CD4-positive, alpha-beta T cell treated with Interleukin-4 for 1 hour (primary cell): ENCODE measurements at places on chromosomes 13 and 19.

- peak; percentile 73 for DNase-seq
Observed at GRCh38 chr19:18167975-18168645, 5.5 kb upstream of the IFI30 start.

GRCh38 chr13:20118268-20119140 is 42.3 kb downstream of the GJA3 start:
- DNase-seq, result no peak

DNA sequence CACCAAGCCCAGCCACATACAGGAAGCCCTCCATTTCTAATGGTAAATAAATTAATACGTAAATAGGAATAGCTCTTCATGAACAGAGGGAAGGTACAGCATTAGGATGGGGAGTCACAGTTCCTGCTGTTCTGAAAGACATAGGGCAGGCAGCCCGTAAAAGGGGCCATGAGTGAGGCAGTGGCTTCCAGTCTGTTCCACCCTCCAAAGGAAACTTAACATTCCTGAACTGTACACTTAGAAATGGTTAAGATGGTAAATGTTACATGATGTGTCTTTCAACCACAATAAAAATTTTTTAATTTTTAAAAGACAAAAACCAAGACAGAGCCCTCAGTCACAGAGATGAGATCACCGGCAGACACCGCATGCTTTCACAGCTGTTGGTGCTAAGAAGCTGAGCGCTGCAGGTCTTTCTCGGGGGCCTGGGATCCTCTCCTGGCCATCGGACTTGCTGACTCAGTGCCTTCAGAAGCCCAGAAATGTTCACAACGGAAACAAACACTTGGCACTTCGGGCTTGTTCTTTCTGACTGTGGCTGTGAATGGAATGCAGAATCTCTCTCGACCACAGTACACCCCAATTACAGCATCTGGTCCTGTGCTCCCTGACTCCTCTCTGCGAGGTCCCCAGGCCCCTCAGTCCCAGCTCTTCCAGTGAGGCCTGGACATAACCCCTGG is 36.4 kb downstream of the EPS15L1 start:
- DNase-seq, result no peak

GRCh38 chr13:71577127-71577526 is 289.9 kb downstream of the DACH1 start:
- no peak for DNase-seq

DNA sequence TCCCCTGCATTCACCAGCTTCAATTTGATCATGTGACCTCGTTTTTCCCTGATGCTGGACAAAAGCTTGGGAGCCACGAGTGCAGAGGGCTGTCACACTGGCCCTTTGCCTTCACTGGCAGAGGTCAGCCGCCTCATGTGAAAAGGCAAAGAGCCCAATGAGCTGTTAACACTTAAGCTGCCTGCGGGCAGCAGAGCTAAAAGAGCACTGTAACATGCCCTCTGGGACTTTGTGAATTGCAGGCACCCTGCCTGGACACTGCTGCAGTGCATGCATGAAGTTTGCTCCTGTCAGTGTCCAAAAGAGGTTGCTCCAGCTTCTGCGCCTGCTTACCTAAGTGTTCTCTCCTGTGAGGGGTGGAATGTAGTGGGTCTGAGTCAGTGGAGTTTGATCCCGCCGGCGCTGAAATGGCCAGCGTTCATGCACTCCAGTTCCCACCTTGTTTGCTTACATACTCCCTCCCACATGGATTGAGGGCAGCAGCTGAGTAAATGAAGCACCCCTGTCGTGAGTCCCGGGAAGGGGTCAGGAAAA is 193.7 kb downstream of the RFC3 start:
- DNase-seq, result no peak

GRCh38 chr13:76795701-76796695 is 90.2 kb downstream of the KCTD12 start:
- DNase-seq, result no peak

GRCh38 chr13:30932481-30933353 is at the start of gene TEX26:
Gene TEX26 (plus strand): TSS chr13:30932656. CDS start chr13:30932716, 60 bp downstream.
- DNase-seq, result no peak

GRCh38 chr13:23949736-23950135 is 52.4 kb upstream of the C1QTNF9B start:
- DNase-seq, result no peak

DNA sequence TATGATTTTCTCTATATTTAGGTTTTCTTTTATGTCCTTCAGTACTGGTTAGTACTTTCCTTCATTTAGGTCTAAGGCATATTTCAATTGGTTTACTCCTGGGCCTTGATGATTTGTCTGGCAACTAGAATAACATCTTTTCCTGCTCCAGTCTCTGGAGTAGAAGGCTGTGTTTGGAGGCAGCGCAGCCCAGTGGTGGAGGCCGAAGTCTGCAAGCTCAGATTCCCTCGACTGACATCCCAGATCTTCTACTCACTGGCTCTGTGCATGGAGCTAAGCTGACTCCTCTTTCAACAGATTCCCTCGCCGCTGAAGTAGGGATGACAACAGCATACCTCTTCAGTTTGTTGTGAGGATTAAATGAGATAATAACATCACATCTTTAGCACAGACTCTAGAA is 141.0 kb downstream of the RAP2A start:
- DNase-seq, result no peak

DNA sequence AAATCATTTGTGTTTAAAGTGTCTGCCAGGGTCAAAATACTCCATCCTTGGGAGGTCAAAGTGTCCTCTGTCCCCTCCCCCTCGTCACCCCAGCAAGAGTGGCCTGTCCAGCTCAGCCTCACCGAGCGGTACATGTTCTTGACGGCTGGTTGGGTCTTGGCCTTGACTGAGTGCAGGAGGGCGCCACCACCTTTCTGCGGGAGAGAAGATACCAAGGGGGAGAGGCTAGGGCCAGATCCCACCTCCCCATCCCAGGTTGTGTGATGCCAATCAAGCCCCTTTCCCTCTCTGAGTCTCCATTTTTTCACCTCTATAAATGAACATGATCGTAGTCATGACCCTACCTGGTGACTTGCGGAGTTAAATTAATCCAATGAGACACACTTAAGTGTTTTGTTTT is 6.1 kb downstream of the CRB3 start:
- no peak for DNase-seq

DNA sequence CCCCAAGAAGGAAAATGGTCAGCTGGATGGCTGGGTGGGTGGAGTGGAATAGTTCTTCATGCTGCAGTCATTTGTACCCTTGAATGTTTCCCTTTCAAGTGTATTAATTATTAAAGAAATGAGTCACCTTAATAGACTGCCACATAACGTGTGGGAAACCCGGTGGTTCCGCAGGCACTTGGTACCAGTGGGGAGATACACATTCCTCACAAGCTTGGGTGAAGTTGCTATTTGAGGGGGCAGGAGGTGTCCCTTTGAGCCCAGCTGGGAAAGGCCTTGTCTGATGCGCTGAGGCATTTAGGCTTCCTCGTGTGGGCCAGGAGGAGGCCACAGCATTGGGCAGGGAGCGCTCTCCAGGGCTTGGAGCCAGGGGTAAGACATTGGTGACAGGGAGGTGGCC is 57.7 kb downstream of the ATP8A2 start:
- DNase-seq, result no peak

DNA sequence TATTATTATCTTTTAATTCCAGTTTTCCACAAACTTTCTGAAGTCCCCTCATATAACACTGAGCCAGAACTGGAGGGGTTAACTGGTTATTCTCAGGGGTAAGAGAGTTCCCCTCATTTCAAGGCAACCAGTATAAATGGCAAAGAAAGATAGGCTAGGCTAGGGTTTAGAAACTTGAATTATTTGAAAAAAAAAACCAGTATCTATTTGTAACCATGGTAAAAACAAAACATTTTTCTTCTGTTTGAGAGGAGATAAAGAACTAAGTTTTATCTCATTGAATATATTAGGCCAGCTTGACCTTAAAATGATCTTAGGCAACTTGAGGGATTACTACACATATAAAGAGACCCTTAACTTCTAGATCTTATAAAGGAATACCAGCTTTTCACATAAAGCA is 19.6 kb downstream of the SUPT20H start:
- DNase-seq, result no peak

DNA sequence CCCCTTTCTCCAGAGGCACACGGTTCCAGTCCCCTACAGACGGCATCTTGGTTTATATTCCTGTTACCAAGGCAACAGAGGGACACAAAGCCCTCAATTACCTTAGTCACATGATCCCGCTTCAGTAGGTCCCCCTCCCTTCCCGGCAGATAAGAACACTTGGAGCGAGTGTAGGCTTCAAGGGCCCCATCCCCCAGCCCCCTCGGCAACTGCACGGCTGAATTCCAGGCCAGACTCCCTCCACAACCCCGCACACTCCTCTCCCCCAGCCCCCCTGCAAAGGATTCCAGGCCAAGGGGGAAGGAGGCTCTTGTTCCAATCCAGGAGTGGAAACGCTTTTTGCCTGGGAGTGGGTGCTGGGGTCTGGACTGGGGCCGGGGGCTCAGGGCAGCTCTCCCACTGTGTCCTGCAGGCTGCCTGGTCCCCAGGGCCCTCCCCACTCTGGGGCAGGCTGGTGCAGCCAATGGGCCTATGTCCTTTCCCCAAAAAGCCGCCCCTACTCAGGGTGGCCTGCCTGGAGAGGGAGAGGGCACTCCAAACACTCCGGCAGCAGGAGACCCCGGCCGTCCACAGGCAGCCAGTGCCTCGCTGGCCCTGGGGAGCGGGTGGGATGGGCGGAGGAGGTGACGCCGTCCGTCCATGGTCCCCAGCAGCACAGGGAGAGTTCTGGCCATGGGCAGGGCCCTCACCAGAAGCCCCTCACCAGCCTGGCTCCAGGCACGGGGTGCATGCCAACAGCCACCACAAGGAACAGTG is 62.6 kb downstream of the MLLT1 start:
- no peak for DNase-seq

DNA sequence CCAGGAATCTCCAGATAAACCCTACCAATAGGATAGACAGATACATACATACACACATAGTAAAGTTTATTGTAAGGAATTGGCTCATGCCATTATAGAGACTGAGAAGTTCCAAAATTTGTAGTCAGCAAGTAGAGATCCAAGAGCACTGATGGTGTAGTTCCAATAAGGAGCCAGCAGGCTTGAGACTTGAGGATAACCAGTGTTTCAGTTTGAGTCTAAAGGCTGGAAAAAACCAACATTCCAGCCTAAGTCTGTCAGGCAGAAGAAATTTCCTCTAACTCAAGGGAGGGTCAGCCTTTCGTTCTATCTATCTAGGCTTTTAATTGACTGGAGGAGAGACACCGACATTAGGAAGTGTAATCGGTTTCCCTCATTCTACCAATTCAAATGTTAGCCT is 110.2 kb upstream of the TSHZ3 start:
- no peak for DNase-seq

GRCh38 chr19:1451916-1452801 is 2.2 kb downstream of the APC2 start:
- no peak for DNase-seq

DNA sequence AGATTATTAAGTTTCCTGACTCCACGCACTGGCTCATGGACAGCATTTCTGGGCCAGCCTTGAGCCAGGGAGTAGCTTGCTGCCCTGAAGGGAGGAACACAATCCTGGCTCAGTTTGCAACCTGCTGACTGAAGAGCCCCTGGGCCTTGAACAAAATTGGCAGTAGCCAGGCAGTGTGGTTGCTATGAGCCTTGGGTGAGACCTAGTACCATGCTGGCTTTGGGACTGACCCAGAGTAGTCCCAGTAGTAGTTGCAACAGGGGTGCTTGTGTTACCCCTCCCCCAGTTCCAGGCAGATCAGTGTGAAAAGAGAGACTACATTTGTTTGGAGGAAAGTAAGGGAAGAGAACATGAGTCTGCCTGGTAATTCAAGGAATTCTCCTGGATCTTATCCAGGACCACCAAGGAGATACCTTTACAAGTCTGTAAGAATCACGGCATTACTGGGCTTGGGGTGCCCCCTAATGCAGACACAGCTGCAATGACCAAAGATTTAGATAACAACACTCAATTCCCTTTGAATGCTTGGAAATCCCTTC is 22.0 kb downstream of the ITGBL1 start:
- no peak for DNase-seq
